ENCODE measurements at places on chromosomes 4 and X.

DNA sequence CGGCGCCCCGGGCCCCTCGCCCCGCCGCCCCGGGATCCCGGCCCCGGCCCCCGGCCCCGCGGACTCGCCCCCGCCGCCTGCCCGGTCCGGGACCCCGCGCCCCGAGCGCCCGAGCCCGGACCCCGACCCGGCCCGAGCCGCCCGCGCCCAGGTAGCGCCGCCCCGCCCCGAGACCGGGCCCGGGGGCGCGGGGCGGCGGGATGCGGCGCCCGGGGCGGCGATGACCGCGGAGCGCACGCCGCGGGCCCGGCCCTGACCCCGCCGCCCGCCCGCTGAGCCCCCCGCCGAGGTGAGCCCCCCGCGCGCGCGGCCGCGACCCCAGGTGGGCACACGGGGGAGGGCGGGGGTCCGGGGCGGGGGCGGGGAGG is 224 bp downstream of the FGFRL1 start:
- no peak for DNase-seq

GRCh38 chr4:88148560-88148959 is 9.9 kb downstream of the ABCG2 start:
- no peak for DNase-seq

DNA sequence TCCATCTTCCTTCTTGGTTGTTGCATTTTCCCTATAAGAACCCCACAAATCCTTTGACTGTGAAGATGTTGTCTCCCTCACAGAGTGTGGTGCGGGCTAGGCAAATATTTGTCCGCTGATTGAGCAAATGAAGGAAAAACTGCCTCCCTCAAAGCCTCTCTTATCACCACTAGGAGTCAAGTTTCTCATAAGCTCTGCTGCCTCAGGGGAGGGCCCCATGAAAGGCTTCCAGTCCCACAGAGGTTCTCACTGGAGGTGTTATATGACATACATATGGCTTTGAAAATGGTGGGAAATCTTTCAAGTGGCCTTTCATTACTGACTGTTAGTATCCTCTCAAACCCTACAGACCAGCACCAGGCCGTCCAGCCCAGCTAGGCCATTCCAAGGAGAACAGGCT is 9.3 kb downstream of the VGLL1 start:
- DNase-seq, result no peak

GRCh38 chrX:11967986-11968869 is 170.0 kb upstream of the FRMPD4 start:
- DNase-seq, result no peak

DNA sequence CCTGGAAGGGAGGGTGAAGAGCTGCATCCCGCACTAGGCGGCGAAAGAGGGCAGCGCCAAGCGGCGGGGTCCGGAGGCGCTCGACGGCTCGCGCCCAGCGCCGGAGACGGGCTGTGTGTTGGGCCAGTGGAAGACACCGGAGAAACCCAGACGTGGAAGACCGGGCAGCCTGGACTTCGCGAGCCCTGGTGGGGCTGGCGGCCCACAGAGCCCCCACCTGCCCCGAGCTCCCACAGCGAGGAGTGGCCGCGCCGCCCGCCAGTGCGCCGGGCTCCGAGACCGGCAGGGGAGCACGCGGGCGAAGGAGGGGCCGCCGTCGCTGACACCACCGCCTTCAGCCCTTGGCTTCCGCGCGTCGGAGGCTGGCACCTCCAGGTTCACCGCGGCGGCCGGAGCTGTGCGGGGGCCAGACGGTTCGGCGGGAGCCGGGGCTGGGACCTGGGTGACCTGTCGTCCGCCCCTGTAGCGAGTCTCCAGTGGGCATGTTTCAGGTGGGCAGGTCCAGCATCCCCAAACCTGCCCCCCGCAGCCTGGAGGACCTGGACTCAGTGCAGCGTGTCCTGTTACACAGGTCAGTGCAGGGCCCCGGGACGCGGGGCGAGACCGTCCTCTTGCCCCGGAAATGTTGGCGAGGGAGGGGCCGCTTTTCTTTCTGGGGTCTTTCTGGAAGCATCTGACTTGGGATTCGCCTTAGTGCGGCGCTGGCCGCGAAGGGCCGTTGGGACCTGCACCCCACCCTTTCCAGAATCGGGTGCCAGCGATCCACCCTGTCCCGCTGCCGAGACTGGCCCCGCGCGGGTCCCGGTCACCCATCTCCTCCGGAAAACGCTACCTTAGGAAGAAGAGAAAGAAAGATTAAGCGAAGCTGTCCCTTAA is 9.6 kb upstream of the INTU start:
- DNase-seq, result no peak

GRCh38 chr4:18733961-18734360 is 712.4 kb upstream of the LCORL start:
- no peak for DNase-seq

DNA sequence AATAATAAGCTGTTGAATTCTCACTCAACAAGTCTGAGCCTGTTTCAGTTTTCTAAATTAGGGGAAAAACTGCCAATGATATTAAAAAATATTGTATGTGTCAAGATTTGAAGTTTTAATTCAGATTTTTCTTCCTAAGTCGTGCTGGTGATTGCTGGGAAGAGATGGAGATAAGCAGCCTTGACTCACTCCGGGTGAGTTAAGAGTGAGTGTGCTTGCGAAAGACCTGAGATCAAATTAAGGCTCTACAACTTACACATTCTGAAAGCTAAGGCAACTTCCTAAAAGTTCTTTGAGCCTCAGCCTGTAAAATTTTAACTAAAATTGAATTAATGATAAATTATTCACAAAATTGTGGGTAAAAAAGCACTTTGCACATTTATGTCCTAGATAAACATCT is 1441.2 kb downstream of the PCDH7 start:
- DNase-seq, result no peak

- no peak for DNase-seq
These were observed 236 bp downstream of the PCDH10 start for GRCh38 chr4:133149364-133149695.

DNA sequence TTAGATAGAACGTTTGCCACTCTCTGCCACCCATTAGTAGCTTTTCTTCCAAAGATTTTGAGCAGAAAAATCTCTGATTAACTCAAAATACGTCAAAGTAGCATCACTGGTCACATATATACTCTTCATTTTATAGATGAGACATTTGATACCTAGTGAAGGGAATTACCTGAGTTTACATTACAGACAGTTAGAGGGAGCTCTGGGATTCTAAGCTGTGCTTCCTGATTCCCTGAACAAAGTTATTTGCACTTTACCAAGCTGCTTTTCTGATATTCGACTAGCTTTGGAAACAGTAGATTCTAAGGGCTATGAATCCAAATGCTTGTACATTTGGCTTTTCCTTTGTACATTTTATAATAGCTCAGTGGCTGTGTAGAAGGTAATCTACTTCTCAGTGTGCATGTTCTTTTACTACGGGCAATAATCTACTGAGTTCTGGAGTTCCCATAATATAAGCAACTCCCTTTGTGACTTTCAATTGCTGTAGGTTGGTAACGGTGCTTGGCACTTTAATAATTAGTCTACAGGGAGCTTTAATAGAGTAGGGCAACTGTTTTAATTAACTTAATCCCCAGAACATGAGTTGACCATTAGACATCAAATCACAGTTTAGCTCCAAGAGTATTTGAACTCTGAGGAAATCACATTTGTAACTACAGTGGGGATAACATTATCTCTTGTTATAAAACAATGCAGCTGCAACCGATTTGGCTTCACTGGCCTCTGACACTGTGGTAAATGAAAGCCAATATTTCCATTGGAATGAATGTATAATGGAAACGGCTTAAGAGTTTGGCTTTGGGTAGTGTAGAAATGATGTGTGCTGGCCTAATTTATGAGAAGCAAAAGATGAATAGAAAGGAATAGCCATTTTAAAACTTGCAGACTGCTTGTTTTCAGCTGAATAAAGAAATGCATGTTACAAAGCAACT is 1602.4 kb downstream of the STIM2 start:
- no peak for DNase-seq

DNA sequence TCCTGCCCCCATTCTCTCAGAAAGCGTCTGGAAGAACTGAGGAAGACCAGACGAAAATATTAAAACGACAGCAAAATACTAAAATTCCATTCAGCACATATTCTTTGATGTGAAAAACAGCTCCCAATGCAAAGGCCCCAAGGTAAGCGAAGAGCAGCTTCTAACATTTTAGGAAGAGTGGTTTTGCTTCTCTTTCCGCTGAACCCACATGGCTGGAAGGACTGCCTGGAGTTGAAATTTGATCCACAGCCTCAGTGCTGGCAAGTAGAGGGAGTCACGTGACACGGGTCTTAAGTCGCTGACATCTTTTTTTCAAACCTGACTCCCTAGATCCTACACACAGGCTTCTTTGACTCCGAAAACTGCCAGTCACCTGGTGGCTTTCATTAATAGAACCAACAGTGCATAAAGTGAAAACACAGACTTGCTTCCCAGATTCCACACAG is at the start of gene FAM13A:
TSS of gene FAM13A (minus strand) at position 233 of the 446 bp plus-strand sequence. CDS start at position 12, 221 bp downstream.
- no peak for DNase-seq

- DNase-seq, result no peak
These were observed 26.3 kb downstream of the AREG start for GRCh38 chr4:74471264-74471663.

DNA sequence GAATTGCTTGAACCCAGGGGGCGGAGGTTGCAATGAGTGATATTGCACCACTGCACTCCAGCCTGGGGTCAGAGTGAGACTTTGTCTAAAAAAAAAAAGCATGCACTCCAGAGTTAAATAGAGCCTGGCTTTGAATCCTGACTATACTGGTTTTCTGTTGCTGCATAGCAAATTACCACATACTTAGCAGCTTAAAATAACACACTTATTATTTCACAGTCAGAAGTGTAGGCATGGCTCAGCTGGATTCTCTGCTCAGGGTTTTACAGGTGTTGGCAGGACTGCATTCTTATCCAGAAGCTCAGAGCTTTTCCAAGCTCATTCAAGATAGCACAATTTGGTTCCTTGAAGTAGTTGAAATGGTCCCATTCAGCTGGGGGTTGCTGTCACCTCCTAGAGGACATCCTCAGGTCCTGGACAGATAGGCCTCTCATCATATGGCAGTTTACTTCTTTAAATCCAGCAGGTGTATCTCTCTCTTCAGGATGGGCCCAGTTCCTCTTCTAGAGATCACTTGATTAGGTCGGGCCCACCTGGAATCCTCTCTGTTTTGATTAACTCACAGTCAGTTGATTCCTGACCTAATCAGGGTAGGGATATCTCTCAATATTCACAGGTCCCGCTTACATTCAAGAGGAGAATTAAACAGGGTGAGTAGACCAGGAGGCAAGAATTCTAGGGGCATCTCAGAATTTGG is 26.8 kb downstream of the DOCK11 start:
- no peak for DNase-seq

GRCh38 chr4:146238107-146238506 is 23.8 kb downstream of the REELD1 start:
- no peak for DNase-seq

- DNase-seq, result no peak
These were observed 123.2 kb upstream of the SCML1 start for GRCh38 chrX:17613979-17614588.

- no peak for DNase-seq
These were observed 1026.7 kb upstream of the TENM3 start for GRCh38 chr4:181216501-181216900.

DNA sequence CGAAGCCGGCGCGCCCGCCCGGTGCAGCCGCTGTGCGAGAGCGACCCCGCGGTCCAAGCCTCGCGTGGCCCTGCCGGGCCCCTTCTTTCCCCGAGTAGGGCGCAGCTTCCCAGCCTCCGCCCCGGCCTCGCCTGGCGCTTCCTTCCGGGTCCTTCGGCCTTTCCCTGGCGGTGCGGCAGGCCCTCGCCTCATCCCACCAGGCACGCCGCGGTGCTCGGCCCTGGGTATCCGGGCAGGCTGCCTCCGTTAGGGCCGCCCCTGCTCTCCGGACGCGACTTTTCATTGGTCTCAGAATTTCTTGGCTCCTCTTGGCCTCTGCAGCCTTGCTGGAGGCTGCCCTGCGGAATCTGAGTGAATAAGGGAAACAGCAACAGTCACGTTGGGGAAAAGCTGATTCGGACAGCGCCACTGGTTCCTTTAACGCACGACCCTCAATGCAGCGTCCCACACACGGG is 429 bp downstream of the UVSSA start:
- DNase-seq, result no peak

DNA sequence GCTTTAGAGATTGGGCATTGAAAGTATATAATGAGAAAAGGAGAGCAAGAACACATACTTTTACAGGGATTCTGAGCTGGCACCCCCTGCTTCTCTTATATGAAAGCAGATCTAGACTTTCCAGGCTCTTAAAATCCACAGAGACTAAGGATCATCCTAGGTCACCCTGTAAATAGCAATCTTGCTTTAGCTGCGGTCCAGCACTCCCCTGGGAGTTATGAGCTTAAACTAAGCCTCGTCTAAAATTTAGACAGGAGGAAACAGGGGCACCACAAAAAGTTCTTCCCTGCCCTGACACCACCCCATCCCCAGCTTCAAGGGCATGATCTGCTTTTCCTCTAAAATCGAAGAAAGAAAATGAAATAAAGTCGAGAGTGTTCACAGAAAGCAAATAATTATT is 143.3 kb upstream of the KCNIP4 start:
- DNase-seq, result no peak

- no peak for DNase-seq
These were observed 1.3 kb downstream of the TCEAL8 start for GRCh38 chrX:103253608-103254007.

DNA sequence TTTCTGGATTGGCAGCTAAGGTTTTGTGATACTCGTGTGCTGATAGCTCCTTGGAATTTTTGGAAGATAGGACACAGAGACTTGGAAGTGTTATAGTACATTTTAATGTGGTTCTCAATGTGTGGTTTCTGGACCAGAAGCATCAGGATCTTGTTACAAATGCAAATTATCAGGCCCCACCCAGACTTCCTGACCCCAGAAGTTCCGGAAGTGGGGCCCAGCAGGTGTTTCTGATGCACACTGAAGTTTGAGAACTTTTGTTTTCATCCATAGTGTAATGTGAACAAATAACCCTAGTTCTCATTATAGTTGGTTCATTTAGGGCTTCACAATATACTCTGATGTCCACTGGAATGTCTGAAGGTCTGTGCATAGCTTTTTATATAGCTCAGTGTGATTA is 49.6 kb downstream of the LAMP2 start:
- no peak for DNase-seq

GRCh38 chr4:87489678-87490077 is 39.5 kb downstream of the SPARCL1 start:
- no peak for DNase-seq

- no peak for DNase-seq
These were observed 17.5 kb downstream of the FAM184B start for GRCh38 chr4:17763931-17764330.

- no peak for DNase-seq
These were observed 65.2 kb downstream of the FBXO8 start for GRCh38 chr4:174218127-174218790.

DNA sequence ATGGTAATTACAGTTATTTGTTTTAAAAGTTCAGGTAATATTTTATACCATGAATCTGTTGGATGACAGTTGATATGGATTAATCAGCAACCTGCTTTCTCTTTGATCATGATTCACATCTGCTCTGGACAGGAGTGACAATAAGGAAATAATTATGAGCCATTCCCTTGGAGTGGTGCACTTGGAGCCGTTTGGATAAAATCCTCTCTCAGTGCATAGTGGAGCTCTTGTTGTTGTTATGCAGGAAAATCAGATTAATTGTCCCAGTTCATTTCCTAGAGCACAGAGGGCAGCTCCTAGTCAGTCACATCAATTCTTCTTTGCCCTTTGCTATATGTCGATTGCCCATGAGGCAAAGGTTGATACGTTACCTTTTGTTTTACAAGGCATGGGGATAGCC is 668.3 kb upstream of the NR3C2 start:
- no peak for DNase-seq

Data from T-helper 9 cell (primary cell).